ENCODE measurements at places on chromosomes 2 and 18. TPM values are rescaled to one million over a fixed set of nuclear protein-coding genes. Genes with fewer than 3 reads are reported as not detected.

DNA sequence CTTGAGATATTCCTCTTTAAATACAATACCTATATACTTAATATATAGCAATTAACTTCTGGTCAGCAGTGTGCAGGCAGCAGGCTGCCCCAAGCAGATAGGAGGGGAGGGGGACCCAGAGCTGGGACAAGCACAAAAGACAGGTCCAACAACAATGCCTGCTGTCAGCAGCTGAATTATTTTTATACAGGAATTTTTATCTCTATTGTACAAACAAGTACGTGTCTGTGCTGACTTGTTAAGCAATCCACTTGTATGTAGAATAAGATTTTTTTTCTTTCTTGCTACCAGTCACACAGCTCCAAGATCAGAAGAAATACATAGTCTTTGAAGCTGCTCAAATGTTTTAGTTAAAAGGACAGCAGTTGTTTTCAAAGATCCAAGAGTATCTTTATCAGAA is 16.7 kb downstream of the BCL11A start:
- DNase-seq, result no peak

DNA sequence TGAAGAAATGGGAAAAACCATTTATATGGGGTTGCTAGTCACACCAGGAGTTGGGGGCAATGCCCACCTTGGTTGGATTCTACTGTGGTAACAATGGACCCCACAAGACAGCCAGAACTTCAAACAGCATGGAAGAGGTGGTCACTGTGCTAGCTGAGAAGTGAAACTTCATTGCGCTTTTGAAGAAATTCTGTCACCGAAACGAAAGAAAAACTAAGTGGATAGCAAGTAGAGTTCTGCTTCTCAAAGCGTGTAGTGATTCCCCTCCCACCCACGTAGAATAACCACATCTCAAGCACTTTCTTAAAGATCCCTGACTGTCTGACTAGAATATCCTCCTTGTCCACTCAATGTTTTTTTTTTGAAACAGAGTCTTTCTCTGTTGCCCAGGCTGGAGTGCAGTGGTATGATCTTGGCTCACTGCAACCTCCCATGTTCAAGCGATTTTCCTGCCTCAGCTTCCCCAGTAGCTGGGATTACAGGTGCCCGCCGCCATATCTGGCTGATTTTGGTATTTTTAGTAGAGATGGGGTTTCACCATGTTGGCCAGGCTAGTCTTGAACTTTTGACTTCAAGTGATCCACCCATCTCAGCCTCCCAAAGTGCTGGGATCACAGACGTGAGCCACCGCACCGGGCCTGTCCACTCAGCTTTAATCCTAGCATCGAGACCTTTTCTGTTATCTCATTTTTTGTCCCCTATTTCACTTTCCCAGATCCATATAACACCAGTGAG is 30.1 kb upstream of the CCL20 start:
- DNase-seq, result no peak

DNA sequence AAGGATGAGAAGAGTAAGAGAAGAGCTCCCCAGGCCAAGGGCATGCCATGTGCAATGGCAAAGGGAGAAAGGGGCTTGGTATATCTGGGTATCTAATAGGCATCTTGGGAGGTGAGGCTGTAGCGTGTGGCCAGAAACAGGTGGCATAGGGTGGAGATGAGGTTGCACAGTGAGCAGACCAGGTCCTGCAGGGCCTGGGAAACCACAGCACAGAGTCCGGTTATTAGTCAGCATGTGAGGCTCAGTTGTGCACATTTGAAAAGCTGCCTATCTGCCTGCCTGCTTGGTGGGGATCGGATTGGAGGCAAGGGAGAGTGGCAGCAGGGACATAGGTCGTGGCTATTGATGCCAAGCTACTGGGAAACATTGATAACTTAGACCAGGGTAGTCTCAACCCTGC is 190.6 kb downstream of the TPGS2 start:
- DNase-seq, result no peak

DNA sequence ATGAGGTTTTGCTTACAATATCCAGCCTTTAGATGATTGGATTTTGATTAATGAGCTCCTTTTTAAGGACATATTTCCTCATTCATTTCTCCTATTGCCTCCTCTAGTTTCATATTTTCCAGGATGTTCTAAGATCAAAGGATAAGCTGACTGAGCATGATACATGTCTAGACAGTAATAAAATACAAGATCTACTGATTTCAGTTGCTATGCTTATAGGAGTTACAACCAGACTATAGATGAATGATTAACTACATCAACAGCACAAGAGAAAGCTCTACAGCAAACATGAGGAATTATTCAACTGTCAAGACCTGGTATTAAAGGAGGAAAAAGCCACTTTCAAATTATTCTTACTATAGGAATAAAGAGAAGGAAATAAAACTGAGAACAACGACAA is 85.0 kb upstream of the LINC00305 start:
- DNase-seq, result no peak

DNA sequence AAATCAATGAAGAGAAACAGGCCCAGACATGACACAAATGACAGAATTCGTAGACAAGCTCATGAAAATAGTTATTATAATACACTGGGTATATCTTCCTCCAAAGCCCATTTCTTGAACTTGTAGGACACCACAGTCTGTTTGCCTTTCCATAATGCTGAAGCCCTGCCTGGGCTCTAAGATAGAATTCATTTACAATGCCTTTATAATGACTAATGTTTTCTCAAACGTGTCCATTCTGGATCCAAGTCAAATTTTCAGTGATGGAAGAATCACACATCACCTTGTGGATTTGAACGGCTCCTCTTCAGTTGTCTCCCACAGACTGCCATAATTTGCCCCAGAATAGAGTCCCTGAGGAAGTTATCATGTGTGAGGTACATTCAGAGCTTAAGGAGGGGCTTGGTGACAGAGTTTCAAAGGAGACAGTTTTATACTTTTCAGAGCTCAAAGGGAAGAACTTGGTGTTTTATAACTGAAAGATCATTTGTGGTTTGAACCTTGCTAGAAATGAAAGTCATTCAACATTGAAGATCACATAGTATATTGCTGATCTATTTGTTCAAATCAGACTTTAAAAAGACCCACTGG is 38.2 kb downstream of the CASP8 start:
- DNase-seq, result no peak

The IL18R1 gene
- 1.8 TPM for total RNA-seq

GRCh38 chr2:80151651-80152050 is 152.9 kb downstream of the LRRTM1 start:
- DNase-seq, result no peak

DNA sequence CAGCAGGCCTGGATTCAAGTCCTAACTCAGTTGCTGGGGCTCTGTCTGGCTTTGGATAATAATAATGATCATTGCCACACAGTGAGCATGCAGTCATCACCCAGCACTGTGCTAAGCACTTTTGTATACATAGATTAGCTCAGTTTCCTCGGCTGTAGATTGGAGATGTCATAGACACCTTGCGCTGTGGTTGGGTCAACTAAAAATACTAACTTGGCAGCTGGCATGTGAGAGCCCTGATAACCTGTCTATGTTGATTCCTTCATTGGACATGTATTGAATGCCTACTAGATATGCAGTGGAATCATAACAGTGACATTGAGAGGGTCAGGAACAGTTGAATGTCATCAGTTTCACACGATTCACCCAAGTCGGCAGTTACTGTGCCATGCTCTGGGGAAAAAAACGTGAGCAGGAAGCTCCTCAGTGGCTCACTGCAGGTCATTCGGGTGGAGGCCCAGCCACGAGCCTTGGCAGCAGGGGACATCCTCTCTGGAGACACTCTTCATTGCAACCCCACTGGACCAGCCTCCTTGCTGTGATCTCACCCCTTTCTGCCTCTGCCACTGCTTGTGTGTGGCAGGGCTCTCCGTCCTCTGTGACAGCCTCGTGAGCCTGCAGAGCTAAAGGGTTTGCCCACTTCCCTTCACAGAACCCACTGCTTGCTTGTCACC is 85.3 kb downstream of the NPAS2 start:
- no peak for DNase-seq

GRCh38 chr2:196586511-196586991 is 53.0 kb upstream of the CCDC150 start:
- no peak for DNase-seq

GRCh38 chr18:65906621-65907034 is 155.8 kb downstream of the CDH7 start:
- peak; percentile 67 for DNase-seq

The WIPF1 gene
- 8.5 TPM for total RNA-seq

GRCh38 chr2:136055929-136056688 is 61.8 kb downstream of the CXCR4 start:
- no peak for DNase-seq

DNA sequence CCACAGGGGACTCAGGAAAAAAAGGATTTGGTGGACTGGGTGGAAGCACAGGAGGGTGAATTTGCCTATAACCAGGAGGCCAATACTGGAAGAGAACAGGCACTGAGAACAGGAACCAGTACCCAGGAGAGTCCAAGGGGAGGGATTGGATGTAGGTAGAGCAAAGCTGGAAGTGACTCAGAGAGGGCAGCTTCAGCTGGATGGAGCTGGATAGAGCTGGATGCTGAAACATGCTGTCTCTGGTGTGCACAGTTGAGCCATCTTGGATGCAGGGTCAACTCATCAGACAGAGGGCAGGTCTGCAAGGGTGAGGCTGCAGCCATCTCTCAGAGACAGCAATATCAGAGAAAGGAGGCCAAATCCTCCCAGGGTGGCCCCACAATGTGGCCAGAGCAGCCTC is 134.0 kb downstream of the GALNT14 start:
- DNase-seq, result no peak

The AGXT gene
- 0.32 TPM for total RNA-seq

GRCh38 chr2:105409717-105410116 is 10.9 kb upstream of the FHL2 start:
- DNase-seq, result peak; percentile 54

DNA sequence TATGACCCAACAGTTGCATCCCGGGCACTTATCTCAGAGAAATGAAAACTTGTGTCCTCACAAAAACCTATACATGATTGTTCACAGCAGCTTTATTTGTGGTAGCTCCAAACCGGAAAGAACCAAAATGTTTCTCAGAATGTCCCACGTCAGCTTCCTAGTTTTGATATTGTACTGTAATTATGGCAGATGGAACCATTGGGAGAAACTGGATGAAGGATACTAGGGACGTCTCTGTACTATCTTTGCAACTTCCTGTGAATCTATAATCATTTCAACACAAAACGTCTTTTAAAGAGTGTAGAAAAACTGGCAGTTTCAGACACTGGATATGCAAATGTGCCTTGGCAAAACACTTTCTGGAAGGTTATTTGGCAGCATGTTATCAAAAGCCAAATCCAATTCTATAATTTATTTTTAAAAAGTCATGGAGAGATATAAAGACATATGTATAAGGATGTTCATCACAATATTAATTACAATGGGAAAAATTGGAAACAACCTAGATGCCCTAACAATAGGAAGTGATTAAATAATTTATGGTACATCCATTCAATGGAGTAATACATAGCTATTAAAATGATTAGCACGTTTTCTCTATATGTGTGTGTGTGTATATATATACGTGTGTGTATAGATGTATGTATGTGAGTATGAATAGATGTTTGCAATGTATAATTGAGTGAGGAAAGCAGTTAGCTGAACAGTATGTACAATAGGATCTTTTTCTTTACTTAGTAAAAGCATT is 9.8 kb downstream of the SAG start:
- no peak for DNase-seq

GRCh38 chr2:28975671-28976070 is 5.4 kb upstream of the TOGARAM2 start:
- no peak for DNase-seq

The PSMA8 gene
- total RNA-seq, result not detected

DNA sequence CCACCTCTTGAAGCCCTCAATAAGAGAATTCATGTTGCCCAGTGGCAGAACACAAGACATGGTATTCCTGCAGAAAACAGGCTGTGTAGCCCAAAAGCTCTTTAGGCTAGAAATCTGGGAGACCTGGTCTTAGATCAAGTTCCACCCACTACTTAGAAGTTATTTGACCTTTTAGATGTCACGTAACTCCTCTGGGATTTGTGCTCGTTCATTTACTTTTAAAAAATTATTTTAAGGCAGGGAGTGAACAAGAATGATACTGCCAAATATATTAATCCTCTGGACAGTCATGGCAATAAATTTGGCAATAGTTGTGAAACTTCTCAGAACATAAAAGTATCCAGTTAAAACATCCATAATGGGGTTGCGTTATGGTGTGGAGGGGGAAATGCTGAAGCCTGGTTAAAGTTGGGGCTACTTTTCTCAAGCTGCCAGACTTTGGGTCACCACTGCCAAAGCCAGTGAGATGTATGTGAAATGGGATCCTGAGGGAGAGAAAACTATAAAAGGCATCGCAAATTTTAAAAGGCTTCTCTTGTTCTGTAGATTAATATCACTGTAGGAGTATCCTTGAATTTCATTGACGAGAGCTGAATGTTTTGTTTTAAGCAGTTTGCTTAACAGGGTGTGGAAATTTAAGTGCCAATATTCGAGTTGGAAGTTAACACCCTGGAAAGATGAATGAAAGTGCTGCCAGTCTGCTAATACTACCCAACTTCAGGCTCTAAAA is 15.8 kb downstream of the DAPL1 start:
- no peak for DNase-seq

The SCN7A gene
- total RNA-seq, result 20.7 TPM

The SERPINB10 gene
- not detected for total RNA-seq

The CRYBA2 gene
- total RNA-seq, result not detected

- no peak for DNase-seq
These were observed 477.5 kb upstream of the SPHKAP start for GRCh38 chr2:228658998-228659397.
